Activated naive CD8-positive, alpha-beta T cell treated with anti-CD3 and anti-CD28 coated beads, Interleukin-2, amount 50 U/mL, for 24 hours (primary cell): ENCODE measurements at places on chromosomes 2 and 18.

DNA sequence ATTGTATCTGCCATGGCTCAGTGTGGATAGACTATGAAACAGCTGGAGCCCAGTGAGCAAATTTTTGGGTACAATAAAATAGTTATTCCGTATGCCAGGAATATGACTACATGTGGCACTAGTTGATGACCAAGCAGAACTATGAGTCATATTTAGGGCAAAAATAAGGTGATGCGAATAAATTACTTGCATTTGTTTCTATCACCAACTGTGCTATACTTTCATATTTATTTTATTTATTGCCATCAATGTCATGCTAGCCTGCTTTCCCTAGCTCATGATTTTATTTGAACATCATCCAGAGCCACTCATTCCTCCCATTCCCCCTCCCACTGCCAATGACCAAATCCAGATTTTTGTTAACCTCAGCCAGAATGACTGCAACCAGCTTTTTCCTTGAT, 13.3 kb upstream of the FAP start:
- no peak for DNase-seq

GRCh38 chr2:200189964-200190363, 116.5 kb upstream of the SPATS2L start:
- no peak for DNase-seq

DNA sequence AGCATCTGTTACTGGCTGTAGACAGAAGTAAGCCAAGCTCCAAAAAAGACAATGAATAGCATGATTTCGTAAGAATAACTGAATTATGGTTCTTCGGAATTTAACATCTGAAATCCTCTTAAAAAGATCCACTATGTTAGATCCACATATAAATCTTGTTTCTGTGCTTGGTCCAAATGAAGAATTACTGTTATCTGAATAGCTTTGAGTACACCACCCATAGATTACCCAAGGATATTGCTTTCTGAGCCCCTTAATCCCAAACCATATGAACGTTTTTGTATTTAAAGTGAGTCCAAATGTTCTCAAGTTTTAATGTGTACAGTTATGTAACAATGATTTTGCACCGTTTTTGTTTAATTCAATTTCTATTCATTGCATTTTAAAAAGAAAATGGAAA, 124.9 kb downstream of the DSC3 start:
- DNase-seq, result no peak

DNA sequence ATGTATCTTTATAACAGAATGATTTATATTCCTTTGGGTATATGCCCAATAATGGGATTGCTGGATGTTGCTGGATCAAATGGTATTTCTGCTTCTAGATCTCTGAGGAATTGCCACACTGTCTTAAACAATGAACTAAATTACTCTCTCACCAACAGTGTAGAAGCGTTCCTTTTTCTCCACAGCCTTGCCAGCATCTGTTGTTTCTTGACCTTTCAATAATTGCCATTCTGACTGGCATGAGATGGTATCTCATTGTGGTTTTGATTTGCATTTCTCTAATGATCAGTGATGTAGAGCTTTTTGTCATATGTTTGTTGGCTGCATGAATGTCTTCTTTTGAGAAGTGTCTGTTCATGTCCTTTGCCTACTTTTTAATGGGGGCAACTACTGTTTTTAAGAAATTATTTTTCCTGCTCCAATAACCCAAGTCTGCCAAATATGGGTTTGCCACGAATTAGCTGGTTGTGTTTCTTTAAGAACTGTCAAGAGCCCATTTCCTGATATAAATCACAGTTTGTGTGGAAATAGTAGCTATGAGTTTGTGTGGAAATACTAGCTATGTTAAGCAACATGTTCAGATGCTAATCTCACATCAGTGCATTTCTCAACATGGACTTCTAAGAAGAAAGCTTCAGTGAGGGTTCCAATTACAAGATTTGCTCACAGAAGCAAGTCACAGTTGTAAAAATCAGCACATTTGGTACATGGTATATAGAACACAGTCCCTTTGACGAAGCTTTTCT, 259.4 kb downstream of the ANAPC1 start:
- DNase-seq, result no peak

DNA sequence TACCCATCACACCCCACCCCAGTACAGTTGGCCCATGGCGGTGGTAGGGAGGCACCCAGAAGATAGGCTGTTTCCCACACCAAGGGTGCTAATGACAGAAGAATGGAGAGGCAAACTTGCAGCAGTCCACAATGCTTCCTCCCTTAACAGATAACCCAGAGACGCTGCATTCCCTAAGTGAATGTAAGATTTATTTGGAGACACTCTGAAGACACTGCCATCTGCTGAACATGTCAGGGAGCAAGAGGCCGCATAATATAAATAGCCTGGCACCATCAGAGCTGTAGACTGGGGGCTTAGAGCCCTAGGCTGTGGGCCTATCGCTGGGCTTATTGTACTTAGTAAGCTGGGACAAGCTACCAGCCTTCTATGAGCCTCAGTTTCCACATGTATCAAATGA, 2.2 kb upstream of the IWS1 start:
- no peak for DNase-seq

GRCh38 chr2:160372585-160372984, 121.0 kb downstream of the RBMS1 start:
- no peak for DNase-seq

- DNase-seq, result no peak
Observed at GRCh38 chr18:75314117-75314516, 103.5 kb downstream of the TSHZ1 start.

DNA sequence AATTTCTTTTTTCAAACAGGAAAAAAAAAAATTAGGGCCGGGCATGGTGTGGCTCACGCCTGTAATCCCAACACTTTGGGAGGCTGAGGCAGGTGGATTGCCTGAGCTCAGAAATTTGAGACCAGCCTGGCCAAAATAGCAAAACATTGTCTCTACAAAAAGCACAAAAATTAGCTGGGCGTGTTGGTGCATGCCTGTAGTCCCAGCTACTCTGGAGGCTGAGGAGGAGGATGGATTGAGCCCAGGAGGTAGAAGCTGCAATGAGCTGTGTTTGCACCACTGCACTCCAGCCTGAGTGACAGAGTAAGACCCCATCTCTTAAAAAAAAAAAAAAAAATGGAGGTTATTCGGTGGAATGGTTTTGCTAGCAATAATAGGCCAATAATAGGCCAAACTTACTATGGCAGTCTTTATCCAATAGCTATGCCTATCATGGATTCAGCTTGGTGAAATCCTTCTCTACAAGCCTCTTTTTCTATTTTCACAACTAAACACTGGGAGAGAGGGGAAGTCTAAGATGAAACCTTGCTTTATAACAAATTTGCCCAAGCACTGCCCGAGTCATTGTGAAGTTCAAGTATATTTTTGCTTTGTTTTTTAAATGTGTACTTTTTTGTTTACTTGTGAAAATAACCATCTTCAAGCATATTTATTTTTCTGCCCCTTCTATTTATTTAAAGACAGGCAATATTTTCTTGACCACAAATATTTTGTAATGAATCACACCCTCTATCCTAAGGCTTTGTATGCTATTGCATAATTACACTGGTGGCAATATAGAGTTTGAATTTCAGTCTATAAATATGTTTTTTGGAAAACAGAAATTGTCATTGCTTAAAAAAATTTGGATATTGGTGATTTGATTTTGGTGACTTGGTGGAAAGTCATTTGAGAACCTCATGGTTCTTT, 20.0 kb upstream of the KYNU start:
- DNase-seq, result no peak
